ENCODE measurements at places on chromosomes 2 and 18.

GRCh38 chr2:86158286-86158685, 37.0 kb downstream of the IMMT start:
- no peak for DNase-seq

DNA sequence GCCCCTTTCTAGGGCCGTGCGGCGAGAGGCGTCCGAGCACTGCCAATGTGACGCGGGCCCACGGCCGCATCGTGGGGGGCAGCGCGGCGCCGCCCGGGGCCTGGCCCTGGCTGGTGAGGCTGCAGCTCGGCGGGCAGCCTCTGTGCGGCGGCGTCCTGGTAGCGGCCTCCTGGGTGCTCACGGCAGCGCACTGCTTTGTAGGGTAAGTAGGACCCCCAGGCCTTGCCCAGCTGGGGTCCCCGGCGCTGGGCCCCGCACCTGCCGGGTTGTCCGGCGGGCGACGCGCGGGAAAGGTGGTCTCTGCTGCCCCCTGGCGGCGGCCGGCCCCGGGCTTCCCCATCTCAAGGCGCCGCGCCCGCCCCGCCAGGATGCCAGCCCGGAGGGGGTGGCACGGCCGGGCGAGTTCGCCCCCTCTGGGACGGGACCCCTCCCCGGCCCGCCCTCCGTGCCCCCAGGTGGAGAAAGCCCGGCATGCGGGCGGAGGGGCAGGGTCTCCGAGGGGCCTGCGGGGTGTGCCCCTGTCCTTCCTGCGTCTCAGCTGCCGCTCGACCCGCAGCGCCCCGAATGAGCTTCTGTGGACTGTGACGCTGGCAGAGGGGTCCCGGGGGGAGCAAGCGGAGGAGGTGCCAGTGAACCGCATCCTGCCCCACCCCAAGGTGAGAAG, 1.9 kb downstream of the PRSS56 start:
- peak; percentile 29 for DNase-seq

- no peak for DNase-seq
Observed at GRCh38 chr2:65554765-65555591, 122.6 kb upstream of the SPRED2 start.

- DNase-seq: no peak
Observed at GRCh38 chr2:88197732-88198131, 27.6 kb downstream of the THNSL2 start.

DNA sequence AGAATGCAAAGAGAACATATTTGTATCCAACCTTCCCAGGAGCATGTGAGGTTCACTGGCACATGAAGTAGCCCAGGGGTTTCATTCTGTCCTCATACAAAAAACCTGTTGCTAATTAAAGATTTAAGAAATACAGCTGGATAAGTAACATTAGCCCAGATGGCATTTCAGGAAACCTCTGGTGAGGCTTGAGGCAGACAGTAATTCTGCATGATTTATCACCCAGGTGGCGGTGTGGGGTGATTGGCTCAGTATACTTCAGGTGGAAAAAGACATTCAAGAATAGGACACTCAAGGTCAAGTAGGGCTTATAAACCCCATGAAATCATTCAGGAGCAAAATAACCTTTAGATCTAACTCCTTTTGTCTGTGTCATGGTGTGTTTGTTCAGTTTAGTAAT, 237.4 kb downstream of the RNF144A start:
- no peak for DNase-seq

GRCh38 chr18:78733762-78734613, 245.6 kb upstream of the SALL3 start:
- DNase-seq: no peak

GRCh38 chr2:96344011-96344410, 8.4 kb downstream of the NCAPH start:
- DNase-seq: no peak

GRCh38 chr2:218990612-218991011, 2.6 kb downstream of the CRYBA2 start:
- DNase-seq: no peak

Data from NCI-H345 (cell line).